ENCODE measurements at places on chromosomes 4 and X.

GRCh38 chrX:134735015-134735414 lies 76.7 kb upstream of the PLAC1 start:
- no peak for DNase-seq

- peak; percentile 84 for DNase-seq
Measured at GRCh38 chr4:150078579-150079080, 385 bp downstream of the DCLK2 start.

DNA sequence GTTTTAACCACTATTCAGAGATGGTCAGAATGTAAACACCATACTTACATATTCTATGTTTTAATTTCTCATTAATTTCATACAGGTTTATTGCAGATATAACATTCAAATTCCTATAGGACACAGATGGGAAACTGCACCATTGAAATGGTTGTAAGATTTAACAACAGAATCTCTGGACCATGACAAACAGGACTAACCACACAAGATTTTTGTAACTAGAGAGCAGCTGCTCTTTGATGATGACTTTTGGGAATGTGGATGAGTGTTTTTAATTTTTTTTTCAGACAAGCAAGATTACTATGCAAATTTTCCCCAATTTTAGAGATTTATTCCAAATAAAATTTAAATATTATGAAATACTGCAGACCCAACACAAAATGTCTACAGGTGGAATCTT lies 610.2 kb downstream of the PCDH18 start:
- DNase-seq = no peak

- DNase-seq = no peak
Measured at GRCh38 chr4:183136855-183137254, 37.8 kb downstream of the WWC2 start.

- no peak for DNase-seq
Measured at GRCh38 chr4:2623442-2623841, 87.0 kb downstream of the FAM193A start.

DNA sequence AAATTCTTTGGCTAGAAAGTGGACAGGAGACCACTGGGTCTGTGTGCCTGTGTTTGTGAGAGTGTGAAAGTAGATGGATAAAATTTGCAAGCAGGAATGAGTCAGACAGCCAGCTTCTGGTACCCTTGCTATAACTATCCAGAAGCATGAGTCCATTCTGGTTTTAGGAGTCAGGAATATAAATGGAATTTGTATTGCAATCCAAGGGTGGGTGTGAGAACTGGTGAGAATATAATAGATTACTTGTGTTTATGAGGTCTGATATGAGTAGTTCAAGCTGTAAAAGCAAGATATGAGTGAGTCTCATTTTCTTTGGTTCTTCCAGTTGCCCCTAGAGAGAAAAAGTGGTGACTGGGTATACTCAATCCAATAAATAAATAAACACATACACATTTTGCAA lies 212.7 kb upstream of the TAPT1 start:
- no peak for DNase-seq

DNA sequence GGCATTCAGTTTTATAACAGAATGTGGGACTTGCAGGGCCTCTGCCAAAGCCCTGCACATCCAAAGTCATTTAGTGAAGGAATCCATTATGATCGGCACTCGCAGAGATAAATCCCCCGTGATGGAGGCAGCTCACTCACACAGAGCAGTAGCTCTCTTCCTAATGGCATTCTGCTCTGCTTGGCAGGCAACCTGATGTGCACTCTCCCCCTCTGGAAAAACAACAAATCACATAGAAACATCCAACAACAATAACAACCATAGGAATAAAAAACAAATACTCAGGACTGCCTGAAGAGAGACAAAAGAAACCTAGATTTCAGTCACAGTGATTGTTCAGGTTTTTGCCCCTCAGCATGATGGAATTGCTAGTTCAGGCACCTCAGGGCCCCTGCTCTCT lies 59.7 kb downstream of the NAA11 start:
- no peak for DNase-seq

- DNase-seq = no peak
Measured at GRCh38 chr4:102503831-102504786, 3.0 kb downstream of the NFKB1 start.

DNA sequence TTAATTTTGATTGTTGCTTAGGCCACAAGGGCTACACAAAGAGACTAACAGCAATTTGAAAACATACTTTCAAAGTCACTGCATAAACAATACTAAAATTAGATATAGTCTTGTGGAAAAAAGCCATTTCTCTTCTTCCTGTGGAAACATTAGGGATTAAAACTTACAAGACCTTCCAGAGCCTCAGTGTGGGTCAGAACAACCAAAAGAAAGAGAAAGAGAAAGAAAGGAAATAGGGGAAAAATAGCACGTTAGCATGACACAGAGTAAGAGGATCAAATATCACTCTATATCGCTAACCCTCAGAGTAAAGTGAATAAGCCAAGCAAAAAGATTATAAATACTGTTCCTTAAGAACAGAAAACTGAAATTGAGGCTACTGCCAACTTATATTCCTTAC lies 127.8 kb upstream of the DIAPH2 start:
- no peak for DNase-seq

DNA sequence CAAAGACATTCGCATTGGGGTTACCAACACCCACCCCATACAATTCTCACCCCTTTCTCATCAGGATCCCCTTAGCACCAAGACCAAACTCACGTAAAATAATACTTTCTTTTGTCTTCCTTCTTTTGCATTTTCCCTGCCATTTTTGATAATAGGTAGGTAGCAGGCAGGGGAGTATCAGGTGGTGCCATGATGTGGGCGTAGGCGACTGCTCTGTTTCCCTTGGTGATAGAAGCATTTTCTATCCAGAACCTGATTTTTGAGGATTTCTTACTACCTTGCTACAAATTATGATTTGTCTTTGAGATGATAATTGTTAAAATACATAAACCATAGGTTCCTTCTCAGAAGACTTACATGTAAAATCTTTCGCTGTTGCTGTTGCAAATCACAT lies 150.3 kb downstream of the DCTD start:
- DNase-seq = no peak

- no peak for DNase-seq
Measured at GRCh38 chr4:18167831-18168230, 146.3 kb upstream of the LCORL start.

DNA sequence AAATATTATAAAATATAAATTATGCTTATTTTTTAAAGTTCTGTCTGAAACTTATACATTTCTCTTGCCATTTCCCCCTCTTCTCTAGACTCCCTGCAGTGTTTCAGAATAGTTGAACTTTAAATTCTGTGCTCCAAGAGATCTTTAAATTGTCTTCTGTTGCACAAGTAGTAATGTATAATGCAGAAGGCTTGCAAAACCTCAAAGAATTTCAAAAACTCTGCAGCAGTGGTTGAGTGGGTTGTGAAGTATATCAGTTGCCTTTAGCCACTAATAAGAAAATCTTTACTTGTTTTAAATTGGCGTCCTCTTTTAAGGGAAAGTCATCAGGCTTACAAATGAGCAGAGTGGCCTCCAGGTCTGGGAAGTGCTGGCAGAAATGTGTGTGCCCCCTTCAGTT lies 1153.3 kb upstream of the PABPC4L start:
- DNase-seq = no peak

DNA sequence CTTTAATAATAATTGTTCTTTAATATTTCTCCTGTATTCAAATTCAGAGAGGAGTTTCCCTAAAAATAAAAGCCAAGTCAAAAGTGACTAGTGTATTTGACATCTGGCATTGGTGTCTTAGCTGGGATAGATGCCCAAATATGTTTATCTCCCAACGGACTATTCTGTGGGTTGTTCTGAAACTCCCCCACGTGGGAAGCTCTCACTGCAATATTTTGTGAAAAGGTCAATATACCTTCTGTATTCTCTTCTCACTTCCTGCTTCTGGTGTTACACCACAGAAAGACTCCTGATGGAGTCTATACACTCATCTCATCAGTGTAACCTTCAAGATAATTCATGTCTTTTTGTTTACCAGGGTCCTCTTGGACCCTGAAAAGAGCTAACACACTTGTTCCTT lies 2052.8 kb upstream of the TENM3 start:
- no peak for DNase-seq

GRCh38 chr4:179027569-179027968 lies 1585.3 kb upstream of the AGA start:
- DNase-seq = no peak

DNA sequence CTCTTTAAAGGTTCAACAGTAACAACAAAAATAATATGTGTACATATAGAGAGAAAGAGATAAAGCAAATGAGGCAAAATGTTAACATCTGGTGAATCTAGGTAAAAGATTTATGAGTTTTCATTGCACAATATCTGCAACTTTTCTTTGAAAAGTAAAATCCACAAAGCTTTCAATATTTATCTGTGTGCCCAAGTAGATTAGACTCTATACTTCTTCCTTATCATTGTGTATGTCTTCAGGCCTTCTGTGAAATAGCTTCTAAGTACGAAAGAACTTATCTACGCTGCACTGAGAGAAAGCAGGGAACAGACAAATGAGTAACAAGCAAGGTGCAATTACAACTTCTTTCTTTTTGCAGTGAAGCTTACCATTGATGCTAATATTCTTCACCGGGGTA lies 81.6 kb downstream of the NPNT start:
- no peak for DNase-seq

- DNase-seq = no peak
Measured at GRCh38 chr4:145107126-145107525, 9.0 kb downstream of the ABCE1 start.

DNA sequence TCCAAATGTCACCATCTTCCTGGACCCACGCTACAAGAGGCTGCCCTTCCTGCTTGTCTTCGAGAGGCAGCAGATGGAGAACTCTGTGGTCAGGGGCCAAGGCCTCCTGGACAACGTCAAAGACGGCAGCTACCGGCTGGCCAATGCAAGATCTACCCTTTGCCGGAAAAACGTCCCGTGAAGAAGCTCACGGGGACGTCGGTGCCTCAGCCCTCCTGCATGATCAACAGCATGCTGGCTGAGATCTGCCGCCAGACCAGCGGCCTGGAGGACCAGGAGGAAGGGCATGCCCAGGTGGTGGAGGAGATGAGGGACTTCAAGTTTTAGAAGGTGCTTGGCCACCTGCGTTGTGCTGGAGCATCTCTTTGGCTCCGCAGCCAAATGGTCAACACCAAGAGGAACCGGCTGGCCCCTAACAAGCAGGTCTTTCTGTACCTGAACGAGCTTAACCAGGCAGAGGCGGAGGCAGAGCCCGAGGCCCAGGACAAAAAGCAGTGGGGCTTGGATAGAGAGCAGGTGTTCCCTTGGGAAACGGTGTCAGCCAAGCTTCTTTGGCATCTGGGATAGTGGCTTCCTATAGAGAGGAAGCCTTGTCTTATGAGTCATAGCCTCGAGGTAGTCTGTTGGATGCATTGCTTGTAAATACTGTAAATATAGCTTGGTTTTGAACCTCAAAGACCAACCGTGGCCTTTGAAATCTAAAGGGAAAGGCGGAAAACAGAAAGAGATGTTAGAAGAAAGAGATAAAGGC lies 94.8 kb upstream of the ELOVL6 start:
- DNase-seq = no peak

DNA sequence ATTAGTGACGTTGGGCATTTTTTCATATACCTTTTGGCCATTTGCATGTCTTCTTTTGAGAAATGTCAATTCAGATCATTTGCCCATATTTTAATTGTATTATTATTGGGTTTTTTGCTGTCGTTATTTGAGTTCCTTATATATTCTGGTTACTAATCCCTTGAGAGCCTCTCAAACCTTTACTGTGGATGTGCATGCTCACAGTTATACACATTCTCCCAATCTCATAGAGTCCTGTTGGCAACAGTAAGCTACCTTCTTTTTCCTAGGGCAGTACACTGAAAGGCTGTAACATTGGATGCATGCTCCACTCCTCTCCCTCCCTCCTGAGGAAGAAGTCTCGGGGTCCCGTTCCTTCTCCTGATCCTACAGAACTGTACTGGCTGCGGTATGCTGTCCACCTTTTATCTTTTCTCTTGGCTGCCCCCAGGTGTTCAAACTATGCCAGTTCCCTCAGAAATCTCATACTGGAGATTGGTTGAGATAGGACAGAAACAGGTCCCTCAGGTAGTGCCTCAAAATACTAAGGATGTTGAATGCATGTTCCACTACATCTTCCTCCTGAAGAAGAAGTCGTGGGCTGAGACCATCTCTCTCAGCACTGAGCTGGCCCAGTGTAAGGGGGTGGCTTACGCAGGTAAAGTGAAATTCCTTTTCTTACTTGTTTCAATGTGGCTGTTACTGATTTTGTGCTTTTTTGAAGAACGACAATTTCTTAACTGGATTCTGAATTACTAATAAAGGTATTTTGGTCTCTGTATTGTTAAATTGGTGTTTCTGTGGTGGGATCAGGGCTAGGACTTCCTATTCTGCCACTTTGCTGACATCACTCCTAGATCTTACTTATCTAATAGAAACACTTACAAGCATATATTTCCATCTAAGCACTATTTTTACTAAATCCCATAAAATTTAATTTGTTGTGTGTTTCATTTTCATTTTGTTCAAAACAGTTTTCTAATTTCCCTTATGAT lies 145.4 kb upstream of the HUWE1 start:
- peak; percentile 76 for DNase-seq

DNA sequence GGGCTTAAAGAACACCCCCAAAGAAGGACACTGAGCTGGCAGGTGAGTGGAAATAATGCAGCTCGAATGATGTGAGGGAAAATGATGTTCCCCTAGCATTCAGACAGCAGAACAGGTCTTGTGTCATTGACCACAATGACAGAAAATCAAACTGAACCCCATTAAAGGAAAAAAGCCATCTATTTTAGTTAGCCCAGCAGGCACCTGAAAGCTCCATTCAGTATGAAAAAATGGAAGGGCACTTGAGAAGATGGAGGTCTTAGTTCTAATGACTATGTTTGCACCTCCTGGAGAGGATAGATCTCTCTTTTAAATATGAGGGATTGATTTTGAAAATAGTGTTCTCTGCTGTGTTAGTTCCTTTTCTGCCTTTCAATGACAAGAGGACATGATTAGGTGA lies 323.1 kb downstream of the NKX6-1 start:
- DNase-seq = no peak

- no peak for DNase-seq
Measured at GRCh38 chr4:146490106-146490505, 31.6 kb downstream of the SLC10A7 start.

GRCh38 chr4:145090380-145090779 lies 7.6 kb downstream of the ANAPC10 start:
- DNase-seq = no peak

GRCh38 chrX:46301903-46302302 lies 243.3 kb downstream of the ZNF674 start:
- DNase-seq = no peak

DNA sequence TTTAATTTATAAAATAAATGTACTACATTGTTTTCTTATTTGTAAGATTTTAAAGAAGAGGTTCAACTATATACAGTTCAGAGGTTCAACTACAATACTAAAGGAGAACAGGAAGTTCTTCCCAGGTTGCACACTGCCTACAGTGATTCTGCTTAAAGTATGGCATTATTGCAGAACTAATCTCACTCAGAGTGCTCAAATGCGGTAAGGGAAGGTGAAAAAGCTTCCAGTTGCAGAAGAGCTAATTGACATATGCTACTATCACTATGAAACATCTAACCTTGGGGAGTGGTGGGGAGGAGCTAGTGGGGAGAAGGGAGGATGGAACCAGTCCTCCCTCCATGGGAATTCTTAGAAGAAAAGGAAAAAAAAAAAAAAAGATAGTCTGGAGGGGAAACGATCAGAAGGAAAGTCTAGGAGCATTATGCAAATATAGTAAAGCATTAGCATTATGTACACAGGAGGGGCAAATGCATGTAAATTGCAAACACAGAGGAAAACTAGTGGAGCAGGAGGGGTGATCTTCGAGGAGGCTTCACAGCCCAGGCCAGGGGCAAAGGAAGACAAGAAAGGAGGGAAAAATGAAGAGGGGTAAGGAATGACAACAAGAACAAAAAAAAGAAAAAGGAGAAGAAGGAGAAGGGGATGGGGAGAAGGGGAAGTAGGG lies 32.0 kb upstream of the MMAA start:
- DNase-seq = peak; percentile 57

All from NCI-H526 (cell line).